ENCODE measurements at places on chromosomes 11 and 22.

GRCh38 chr11:48170241-48171233, 46.1 kb upstream of the OR4B1 start:
- peak; percentile 51 for DNase-seq

DNA sequence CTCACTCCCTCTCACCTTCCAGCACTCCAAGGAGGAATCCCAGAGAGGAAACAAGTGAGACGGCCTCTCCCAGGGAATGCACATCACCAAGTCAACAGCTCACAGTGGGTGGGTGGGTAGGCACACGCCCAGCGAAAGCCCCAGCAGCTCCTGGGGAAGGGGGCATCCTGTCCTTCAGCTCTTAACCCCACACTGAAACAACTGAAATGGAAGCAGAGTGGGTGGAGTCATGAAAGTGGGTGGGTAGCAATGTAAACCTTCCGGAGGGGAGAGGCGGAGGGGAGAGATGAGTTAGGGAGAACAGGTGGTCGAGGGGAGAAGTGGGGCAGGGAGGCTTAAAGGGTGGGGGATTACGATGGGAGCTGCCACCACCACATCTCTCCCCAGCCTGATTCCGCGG, 5.4 kb downstream of the MCHR1 start:
- DNase-seq: no peak

DNA sequence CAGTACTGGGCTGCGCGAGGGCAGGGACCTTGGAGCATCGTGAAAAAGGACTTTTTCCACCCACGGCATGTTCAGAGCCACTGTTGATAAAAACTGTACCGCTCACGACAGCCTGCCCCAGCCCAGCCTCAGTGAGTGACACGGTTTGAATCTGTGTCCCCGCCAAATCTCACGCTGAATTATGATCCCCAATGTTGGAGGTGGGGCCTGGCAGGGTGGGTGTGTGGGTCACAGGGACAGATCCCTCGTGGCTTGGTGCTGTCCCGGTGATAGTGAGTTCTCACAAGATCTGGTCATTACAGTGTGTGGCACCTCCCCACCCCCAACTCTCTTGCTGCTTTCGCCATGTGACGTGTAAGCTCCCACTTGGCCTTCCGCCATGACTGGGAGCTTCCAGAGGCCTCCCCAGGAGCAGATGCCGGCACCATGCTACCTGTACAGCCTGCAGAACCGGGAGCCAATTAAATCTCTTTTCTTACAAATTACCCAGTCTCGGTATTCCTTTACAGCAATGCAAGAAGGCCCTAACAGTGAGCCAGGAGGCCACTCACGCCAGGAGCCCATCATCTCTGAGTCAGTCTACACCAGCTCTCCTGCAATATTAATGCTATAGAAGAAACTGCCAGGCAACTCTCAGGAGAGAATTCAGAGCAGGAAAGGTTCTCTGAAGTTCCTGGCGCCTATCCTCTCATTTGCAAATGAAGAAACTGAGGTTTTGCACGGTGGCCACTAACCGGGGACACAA, 1.3 kb downstream of the TOLLIP start:
- DNase-seq: peak; percentile 9

- DNase-seq: no peak
Observed at GRCh38 chr11:86220653-86221052, 23.9 kb upstream of the EED start.

- peak; percentile 82 for DNase-seq
Observed at GRCh38 chr11:67195971-67196456, 70.3 kb upstream of the GRK2 start.

DNA sequence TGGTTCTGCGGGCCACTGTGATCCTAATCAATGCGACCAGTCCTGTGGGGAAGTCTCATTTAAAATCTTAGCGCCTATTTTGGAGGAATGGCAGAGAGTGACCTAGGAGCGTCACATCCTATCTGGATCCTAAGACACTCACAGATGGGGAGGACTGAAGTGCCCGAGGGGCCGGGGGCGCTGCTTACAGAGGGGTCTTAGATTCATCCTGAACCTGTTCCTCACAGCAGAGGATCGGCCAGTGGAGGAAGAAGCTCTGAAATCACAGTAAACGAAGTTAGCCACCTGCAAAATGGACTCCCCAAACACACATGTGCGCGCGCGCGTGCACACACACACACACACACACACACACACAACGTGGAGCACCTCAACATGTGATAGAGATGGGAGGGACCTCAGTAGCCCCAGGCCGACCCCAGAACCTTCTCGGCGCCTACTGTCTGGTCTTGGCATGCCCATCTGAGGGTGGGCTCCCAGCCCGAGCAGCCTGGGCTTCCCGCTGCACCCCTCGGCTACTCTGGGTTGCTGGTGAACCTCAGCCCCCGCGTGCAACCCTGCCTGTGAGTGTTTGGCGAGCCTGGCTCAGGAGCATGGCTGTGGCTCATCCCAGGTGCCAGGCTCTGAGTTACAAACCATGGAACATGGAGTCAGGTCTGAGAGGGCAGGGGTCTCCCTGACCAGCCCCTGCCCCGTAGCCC, 613.3 kb downstream of the TBC1D22A start:
- DNase-seq: no peak

- DNase-seq: no peak
Observed at GRCh38 chr11:69642549-69642912, 1.6 kb downstream of the CCND1 start.

GRCh38 chr11:19673924-19674729, 38.5 kb upstream of the NAV2 start:
- peak; percentile 26 for DNase-seq

- no peak for DNase-seq
Observed at GRCh38 chr11:74646215-74646614, 53.8 kb downstream of the POLD3 start.

- DNase-seq: peak; percentile 92
Observed at GRCh38 chr11:575996-576768, at the start of gene PHRF1. Gene PHRF1, plus strand, starts transcription at chr11:576470. Its CDS starts 5,043 bp downstream, at chr11:581513.

DNA sequence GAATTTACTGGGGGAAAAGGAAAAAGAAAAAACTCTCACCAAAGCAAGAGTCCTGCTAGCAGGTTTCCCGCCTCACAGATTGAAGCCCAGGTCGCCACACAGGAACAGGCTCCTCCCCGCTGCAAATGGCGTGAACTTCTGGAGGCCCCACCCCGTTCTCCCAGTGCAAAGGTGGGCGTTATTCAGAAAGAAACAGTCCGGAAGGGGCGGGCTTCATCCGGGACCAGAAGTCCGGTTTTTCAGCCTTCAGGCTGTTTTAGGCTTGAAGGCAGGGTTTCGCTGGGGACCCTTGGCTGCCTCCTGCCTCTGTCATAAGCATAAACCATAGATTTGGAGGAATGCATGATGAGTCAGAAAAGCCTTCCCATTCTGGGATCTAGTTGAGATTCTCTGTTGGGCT, 148.3 kb upstream of the POU2AF2 start:
- DNase-seq: peak; percentile 47

GRCh38 chr11:121520243-121521144, 67.7 kb upstream of the SORL1-AS1 start:
- peak; percentile 92 for DNase-seq
